Pancreas (tissue), 10 donors: ENCODE measurements at places on chromosomes 5 and 9. TPM values are rescaled to one million over a fixed set of nuclear protein-coding genes. Genes with fewer than 3 reads are reported as not detected.

LPAR1 gene
- polyA plus RNA-seq: 4.3 TPM

STPG3 gene
- not detected for polyA plus RNA-seq

PHF24 gene
- polyA plus RNA-seq: 0.05 TPM

OR1B1 gene
- polyA plus RNA-seq: not detected

AQP3 gene
- 18.3 TPM for polyA plus RNA-seq

PPP2R2B gene
- polyA plus RNA-seq: 3.5 TPM

RNF180 gene
- 3.0 TPM for polyA plus RNA-seq

CDKN2B gene
- 2.2 TPM for polyA plus RNA-seq

INSL6 gene
- polyA plus RNA-seq: not detected

TYRP1 gene
- not detected for polyA plus RNA-seq

ENC1 gene
- polyA plus RNA-seq: 21.3 TPM

NTRK2 gene
- 11.3 TPM for polyA plus RNA-seq

PCDHB14 gene
- polyA plus RNA-seq: 2.9 TPM

DDX4 gene
- polyA plus RNA-seq: 0.02 TPM

GRIN3A gene
- 0.09 TPM for polyA plus RNA-seq

STC2 gene
- 6.1 TPM for polyA plus RNA-seq
